ENCODE measurements at places on chromosomes 5 and 9.

DNA sequence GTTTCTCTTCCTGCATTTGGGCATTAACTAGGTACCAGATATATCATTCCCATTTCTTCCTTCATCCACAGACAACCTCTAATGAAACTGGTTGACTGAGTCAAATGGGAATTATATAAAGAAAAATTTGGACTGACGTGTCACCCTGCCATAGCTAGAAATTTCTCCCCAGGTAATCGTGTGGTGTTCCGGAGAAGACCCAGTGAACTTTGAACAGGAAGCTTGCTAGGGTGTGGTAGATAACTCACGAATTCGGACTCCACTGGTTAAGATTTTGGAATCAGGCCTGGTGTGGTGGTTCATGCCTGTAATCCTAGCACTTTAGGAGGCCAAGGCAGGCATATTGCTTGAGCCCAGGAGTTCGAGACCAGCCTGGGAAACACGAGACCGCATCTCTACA, 114.3 kb upstream of the OTULINL start:
- DNase-seq = no peak

DNA sequence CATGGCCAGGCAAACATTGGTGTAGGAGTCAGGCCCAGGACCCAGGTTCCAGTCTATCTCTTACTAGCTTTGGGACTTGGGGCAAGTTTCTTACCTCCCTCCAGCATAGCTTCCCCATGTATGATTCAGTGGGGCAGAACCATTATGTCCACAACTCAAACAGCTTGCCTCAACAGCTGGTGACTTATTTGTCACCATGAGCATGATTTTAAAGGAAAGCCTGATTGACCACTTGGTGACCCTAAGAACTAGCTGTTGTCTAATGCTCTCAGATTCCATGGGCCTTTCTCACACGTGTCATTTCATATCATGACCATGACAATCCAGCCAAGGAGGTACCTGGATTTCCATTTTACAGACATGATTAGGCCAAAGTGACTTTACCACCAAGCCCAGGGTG, 126.4 kb downstream of the TTLL11 start:
- no peak for DNase-seq

DNA sequence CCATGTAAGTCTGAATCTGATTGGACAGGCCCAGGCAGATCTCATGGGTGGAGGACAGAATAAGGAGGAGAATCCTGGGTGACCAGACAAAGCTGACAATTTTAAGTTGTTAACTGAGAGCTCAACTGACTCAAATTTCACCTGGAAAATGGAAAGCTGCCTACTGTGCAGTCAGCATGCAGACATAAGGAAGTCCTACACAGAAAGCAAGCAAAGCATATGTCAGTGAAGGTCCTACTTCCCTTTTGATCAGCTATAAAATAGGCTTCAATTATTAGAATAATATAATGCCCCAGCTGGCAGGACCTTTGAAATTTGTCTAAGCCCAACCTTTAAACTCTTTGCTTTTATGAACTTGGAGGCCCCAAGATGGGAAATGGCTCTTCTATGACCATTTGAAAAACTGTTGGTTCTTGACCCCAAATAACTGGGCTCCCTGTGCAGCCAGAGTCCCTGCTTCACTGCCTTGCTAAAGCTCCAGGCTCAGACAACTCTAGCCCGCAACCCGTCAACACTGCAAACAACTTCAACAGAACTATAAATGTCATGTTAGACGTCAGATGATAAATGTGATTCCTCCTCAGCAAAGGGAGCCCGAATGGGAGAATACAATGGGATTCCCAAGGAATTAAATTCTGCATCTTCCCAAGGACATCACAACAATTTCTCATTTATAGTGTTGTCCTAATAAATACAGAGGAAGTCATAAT, 118.9 kb upstream of the ADRA1B start:
- no peak for DNase-seq

- DNase-seq = no peak
Observed at GRCh38 chr9:99259231-99259918, 37.3 kb downstream of the SEC61B start.

DNA sequence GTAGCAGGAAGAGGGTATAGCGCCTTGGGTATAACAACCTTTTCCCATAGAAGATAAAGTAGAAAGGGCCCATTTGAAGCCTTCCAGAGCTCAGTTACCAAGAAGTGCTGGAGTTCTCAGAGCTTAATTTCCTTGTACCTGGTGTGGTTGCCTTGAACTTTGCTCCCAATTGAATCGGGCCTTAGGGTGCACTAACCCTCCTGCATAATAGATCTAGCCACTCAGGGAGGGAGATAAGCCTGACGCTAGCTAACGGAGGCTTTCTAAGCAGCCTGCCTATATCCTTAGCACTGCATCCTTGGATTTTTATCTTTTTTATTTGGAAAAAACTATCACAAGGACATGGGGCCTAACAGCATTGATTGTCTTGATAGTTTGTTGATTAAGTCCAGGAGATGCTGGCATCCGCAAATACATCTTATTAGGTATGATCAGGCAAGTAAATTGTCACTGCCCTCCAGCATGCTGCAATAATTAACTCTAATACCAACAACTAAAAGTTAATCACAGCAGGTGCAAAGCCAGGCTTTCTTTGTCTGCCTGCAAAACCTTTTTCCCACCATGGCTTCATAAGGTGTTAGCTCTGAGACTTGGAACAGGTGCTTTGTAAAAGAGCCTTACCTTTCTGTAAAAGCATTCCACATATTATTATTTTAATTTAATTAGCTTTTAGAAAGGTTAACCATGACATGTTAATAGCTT, 199.4 kb downstream of the SREK1 start:
- DNase-seq = no peak

DNA sequence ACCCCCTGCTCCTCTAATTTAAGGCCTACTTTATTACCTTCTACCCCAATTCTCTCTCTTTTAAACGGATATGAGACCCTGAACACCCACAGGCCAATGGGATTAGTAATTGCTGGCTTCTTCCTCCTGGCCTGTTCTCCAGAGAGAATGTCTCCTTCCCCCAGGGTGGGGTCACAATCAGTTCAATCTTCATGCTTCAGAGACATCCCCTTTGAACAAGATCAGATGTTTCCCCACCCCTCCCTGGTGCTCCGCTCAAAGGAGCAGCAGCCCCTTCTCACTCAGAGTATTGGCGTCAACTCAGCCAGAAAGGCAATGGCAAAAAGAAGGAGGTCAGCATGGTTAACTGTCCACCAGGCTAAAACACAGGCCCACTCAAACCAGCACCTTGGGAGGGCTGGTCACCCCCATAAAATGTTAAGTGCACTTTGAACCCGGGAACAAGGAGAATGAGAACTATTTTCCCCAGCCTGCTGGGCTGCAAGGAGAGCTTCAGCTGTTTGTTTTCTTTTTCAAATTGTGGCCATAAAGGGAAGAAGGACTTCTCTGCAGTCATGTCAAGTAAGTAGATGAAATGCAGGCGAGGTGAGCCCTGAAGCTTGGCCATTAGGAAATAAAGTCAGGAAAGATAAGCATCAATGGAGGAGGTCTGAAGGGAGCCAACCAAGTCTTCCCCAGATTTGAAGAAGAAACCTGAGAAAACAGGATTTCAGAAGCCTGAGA, 20.1 kb downstream of the LHFPL2 start:
- DNase-seq = no peak

DNA sequence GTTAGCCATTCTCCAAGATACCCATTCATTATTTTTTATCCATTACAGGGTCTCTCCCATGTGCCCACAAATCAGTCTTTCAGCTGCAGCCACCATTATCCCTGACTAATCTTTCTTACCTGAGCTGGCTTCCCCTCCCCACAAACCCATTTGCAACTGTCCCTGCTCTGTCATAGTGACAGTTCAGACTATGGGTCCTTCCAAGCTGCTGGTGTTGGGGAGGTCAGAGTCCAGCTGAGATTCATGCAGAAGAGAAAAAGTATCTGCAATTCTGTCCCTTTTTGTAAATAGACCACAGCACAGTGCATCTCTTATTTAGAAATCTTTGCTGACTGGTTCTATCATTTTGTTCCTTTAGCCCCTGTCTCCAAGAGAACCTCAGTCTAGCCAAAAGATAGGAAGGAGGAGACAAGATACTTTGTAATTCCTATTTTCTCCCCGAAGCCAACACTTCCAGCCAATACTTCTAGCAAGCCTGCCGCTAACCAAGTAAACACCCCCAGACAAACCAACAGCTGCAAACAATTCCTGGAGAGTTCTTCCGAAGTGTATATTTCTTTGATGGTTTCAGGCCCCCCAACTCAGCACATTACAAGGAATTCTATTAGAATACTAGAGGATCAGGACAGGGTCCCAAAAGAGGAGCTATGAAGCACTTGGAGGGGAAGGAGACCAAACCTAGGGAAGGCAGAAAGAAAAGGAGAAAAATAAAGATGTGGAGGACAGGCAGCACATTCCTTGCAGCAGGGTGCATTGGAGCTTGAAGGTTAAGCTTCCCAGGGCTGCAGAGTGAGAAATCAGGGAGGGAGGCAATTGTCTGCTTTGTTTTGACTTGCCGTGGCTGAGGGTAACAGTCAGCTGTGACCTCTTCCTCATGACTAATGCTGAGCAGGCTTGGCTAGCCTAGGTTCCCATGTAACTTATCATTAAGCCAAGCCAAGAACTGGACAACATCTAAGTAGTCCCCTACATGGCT, 148.5 kb downstream of the SGCD start:
- no peak for DNase-seq

GRCh38 chr9:85746309-85746708, 4.6 kb upstream of the AGTPBP1 start:
- DNase-seq = no peak

GRCh38 chr9:71681708-71682272, 86.5 kb downstream of the CEMIP2 start:
- no peak for DNase-seq

- no peak for DNase-seq
Observed at GRCh38 chr5:134188092-134188491, 11.3 kb upstream of the SKP1 start.

GRCh38 chr5:14172149-14172795, 29.1 kb downstream of the TRIO start:
- DNase-seq = no peak

- no peak for DNase-seq
Observed at GRCh38 chr5:149453618-149454415, 74.7 kb upstream of the IL17B start.

DNA sequence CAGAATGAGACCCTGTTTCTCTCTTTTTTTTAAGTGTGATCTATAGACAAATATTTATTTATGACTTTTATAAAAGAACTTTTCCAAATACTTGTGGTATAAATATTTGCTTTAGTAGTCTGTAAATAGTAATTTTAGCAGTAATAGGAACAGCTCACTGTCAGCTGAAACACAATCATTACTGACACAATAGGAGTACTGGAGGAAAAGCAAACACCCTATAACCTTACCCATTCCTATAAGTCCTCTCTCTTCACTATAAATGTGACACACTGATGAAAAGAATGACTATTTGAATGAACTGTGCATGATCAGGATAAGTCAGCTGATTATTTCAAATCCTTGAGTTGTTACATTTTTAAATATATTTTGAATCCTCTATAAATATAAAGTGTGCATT, 72.4 kb downstream of the CDH12 start:
- DNase-seq = no peak

DNA sequence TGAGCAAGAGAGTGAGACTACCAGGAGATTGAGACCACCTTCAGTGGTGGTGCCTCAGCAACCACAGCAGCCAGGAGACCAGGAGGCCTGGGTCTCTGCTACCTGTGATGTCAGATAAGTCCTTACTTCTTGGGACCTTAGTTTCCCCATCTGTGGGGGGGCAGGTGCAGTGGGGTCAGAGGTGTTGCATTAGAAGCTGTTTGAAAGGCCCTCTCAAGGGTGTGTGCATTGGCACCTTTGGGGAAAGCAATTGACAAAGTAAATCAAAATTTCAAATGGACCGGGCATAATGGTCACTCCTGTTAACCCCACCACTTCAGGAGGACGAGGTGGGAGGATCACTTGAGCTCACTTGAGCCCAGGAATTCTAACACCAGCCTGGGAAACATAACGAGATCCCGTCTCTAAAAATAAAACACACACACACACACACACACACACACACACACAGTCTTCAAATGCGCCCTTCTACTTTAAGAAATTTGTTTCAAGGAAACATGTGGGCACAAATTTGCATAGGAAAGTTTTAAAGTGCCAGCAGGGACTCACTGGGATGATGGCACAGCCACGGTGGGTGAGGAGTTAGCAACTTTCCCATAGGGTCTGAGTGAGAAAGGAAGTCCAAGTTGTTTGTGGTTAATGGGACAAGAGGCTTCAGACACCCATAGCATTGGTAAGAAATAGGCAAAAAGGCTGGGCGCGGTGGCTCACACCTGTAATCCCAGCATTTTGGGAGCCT, 1.3 kb upstream of the AK1 start:
- no peak for DNase-seq

GRCh38 chr9:94802251-94802650, 75.8 kb downstream of the AOPEP start:
- no peak for DNase-seq

- DNase-seq = peak; percentile 28
Observed at GRCh38 chr9:73023025-73023541, 70.2 kb upstream of the ALDH1A1 start.

GRCh38 chr5:116681334-116682013, 106.9 kb upstream of the SEMA6A start:
- no peak for DNase-seq

- DNase-seq = no peak
Observed at GRCh38 chr9:114588651-114589526, 1.3 kb downstream of the ATP6V1G1 start.

- no peak for DNase-seq
Observed at GRCh38 chr5:170067152-170067551, 38.5 kb upstream of the FOXI1 start.

- no peak for DNase-seq
Observed at GRCh38 chr5:34699155-34700077, 43.3 kb downstream of the RAI14 start.

- peak; percentile 17 for DNase-seq
Observed at GRCh38 chr9:131045300-131046092, 36.5 kb downstream of the LAMC3 start.

Data from stimulated activated naive CD8-positive, alpha-beta T cell treated with anti-CD3 and anti-CD28 coated beads, Interleukin-15, amount 100 ng/mL, for 72 hours (primary cell).